Glutamatergic neuron (in vitro differentiated cells): ENCODE measurements at places on chromosomes 7 and 10. TPM values are rescaled to one million over a fixed set of nuclear protein-coding genes. Genes with fewer than 3 reads are reported as not detected.

Gene RASSF4
- total RNA-seq: 137 TPM

Gene OR2A1
- total RNA-seq: not detected

Gene POU6F2
- total RNA-seq: 34.7 TPM

Gene MKLN1
- total RNA-seq: 36.7 TPM

Gene ANXA8L1
- total RNA-seq: not detected

Gene ITGA8
- 0.93 TPM for total RNA-seq

Gene CCDC172
- total RNA-seq: not detected

Gene UCN3
- total RNA-seq: not detected

Gene PGAM2
- total RNA-seq: 13.3 TPM

Gene ADAM12
- 18.4 TPM for total RNA-seq

Gene CREB3L2
- total RNA-seq: 45.4 TPM

Gene SUMF2
- total RNA-seq: 59.3 TPM

Gene SLC18A2
- 12.0 TPM for total RNA-seq

Gene NEBL
- total RNA-seq: 0.74 TPM

Gene LRRC72
- total RNA-seq: not detected

Gene FXYD4
- not detected for total RNA-seq
